ENCODE measurements at places on chromosomes 5 and 9.

DNA sequence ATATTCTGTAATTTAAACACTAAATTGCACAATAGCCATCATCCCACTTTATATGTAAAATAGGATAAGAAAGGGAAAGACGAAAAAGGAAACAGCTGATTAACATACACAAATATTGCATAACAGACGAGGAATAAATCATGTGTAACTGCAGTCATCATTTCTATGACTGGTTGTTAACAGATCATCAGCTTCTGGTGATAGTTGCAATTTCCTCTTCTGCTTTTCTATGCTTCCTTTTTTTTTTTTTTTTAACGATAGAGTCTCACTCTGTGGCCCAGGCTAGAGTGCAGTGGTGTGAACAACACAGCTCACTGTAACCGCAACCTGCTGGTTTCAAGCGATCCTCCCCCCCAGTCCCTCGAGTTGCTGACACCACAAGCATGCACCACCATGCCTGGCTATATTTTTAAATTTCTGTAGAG is 22.5 kb upstream of the JAKMIP2 start:
- DNase-seq: peak; percentile 21

GRCh38 chr5:36384845-36385244 is 83.1 kb upstream of the RANBP3L start:
- no peak for DNase-seq

- DNase-seq: no peak
Measured at GRCh38 chr9:92966518-92966800, 19.1 kb downstream of the FGD3 start.

- no peak for DNase-seq
Measured at GRCh38 chr5:82537687-82538306, 259.6 kb upstream of the RPS23 start.

DNA sequence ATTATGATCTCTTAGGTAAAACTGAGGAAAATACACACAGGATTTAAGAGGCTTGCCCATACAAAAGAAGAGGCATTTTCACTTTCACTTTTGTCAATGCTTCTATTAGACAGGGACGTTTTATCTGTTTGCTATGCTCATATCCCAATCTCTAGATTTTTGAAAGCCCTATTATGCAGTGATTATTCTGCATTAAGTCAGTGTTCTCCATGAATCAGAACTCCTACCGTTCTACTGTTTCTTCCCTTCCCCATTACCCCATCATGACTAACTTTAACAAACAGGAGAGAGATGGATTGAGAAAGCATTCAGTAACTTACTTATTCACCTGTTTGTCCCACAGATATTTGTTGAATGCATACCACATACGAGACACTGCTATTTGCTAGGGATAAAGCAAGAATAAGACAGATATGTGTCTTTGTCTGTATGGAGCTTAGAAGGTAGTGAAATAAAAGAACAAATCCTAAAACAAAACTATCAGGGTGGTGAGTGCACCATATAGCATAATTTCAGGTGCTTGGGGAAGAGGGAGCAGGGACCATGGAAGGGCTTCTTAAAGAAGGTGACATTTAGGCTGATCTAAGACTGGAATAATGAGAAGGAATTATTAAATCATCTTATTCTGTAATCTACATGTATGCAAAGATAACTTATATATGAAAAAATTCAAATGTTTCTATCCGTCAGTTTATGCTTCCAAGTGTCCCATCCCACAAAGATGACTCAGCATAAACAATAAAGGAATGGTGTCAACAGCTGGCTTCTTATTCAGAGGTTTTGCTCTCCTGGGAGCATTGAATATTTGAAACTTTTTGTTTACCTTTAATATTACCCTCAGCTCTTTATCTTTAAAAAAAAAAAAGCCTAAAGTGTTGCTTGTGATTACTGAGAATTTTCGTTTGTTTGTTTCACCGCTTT is 328.1 kb downstream of the HINT1 start:
- DNase-seq: no peak

DNA sequence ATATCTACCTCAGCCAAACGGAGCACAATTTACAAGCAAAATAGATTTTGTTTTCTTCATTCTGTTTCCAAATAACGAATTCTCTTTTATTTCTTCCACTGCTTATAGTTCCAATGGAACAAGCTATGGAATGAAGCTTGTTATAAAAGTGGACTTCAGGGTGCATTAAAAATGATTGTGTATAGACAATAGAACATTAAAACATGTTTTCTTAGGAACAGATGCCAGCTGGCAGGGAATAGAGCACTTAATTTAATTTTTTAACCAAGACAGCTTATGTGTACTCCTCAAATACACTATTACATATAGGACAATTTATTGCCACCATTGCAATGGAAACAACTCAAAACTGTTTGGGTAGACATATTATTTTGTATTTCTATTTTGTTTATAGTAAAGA is 860.1 kb upstream of the TYRP1 start:
- DNase-seq: no peak

GRCh38 chr9:84146893-84147710 is 166.5 kb downstream of the RMI1 start:
- DNase-seq: no peak

- DNase-seq: no peak
Measured at GRCh38 chr5:1336106-1336561, 8.8 kb downstream of the CLPTM1L start.

DNA sequence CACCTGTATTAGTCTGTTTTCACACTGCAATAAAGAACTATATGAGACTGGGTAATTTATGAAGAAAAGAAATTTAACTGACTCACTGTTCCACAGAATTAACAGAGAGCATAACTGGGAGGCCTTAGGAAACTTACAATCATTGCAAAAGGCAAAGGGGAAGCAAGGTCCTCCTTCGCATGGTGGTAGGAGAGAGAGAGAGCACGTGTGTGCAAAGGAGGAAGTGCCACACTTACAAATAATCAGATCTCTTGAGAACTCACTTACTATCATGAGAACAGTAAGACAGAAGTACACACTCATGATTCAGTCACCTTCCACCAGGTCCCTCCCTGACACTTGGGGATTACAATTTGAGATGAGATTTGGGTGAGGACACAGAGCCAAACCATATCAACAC is 258.7 kb downstream of the TRIM32 start:
- no peak for DNase-seq

- no peak for DNase-seq
Measured at GRCh38 chr5:7516253-7516652, 120.3 kb downstream of the ADCY2 start.

- no peak for DNase-seq
Measured at GRCh38 chr5:105630803-105631202, 2039.9 kb downstream of the EFNA5 start.

DNA sequence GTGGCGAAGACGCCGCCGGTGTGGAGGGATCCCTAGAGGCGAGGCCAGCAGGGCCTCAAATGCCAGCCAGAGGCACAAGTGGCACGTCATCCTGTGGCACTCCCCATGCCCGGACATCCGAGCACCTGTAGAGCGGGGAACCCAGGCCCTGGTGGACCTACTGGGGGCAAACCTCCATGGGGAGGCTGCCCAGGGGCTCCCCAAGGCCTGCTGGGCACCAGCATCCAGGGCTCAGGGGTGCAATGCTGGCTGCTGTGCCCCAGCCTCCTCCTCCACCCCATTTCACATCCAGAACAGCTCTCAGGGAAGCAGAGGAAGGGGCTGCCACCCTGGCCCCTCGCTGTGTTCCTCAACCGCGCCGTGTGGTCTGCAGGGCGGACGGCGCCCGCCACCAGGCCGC is 43.5 kb downstream of the HK3 start:
- no peak for DNase-seq

DNA sequence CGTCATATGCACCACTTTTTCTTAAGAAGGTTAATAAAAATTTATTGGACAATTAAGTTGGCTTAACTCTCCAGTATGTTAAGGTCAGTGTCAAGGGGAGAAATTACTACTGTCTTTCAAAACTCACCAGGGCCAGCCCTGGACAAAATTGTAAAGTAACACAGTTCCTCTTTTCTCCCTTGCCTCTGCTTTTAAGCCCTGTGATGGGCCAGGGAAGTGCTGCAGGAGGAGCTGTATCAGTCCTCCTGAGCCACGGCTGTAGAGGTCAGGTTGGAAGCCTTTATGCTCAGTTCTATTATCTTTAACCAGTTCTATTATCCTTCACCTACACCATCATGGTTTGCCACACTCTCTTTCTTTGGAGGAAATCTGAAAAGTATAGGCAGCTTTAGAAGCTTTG is 11.5 kb upstream of the PPP2R2B start:
- DNase-seq: no peak

DNA sequence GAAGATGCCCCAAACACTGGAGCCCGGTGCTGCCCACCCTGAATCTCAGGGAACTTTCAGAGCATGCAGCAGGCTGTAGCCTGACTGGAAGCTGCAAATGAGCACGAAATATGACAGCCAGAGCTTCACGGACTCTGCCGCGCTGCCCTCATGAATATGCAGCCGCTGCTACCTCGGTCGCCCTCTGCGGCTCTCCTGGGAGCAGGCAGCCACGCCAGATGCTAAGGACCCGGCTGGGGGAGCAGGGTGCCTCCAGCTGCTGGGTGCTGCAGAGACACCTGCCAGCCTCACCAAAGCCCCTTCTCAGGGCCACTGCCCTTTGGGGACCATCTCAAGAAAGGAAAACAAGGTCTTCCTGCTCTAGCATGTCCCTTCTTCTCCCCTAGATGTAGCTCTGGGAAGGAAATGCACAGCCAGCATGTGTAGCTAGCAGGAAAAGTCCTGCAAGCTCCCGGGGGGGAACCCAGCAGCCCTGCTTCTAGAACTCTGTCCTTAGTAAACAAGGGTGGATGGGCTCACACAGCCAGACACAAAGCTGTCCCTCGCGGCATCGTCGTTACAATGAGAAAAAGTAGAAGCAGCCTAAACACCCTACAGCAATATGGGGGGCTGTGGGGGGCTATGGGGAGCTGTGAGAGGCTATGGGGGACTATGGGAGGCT is 56.8 kb upstream of the OLFM1 start:
- no peak for DNase-seq

DNA sequence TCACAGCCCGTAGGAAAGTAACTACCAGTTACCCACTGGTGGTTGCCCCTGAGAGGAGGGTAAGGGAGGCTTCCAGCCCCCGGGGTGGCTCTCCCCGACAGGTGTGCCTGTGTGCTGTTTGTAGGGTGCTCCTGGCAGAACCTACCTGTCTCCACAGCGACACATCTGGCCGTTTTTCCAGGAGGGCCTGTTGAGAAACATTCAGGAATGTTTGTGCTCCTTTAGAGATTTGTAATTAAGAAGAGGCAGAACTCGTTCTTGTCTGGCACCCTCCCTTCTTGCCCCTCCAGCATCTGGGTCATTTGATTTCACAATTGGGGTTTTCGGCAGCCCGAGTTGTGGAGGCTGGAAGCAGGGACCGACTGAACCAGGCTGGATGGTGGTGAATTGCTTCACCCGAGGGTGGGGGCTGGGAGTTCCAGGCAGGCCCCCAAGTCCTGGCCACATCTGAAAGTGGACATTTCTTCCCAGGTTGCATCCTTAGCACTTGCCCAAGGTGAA is 74.2 kb downstream of the WWC1 start:
- no peak for DNase-seq

DNA sequence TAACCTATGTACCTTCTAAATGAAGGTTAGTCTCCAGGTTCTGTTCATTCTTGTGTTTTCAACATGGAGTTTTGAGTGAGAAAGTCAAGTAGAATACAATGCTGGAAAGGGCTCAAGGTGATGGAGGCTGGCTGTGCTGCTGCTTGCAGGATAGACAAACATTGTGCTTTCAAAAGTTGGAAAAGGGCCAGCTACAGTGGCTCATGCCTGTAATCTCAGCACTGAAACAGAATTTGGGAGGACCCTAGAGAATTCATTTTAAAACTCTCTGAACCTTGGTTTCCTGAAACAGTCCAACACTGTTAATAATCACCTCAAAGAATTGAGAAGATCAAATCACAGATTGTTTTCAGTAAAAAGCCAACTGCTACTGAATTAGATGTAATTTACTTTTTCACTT is 15.4 kb upstream of the IARS1 start:
- DNase-seq: no peak

DNA sequence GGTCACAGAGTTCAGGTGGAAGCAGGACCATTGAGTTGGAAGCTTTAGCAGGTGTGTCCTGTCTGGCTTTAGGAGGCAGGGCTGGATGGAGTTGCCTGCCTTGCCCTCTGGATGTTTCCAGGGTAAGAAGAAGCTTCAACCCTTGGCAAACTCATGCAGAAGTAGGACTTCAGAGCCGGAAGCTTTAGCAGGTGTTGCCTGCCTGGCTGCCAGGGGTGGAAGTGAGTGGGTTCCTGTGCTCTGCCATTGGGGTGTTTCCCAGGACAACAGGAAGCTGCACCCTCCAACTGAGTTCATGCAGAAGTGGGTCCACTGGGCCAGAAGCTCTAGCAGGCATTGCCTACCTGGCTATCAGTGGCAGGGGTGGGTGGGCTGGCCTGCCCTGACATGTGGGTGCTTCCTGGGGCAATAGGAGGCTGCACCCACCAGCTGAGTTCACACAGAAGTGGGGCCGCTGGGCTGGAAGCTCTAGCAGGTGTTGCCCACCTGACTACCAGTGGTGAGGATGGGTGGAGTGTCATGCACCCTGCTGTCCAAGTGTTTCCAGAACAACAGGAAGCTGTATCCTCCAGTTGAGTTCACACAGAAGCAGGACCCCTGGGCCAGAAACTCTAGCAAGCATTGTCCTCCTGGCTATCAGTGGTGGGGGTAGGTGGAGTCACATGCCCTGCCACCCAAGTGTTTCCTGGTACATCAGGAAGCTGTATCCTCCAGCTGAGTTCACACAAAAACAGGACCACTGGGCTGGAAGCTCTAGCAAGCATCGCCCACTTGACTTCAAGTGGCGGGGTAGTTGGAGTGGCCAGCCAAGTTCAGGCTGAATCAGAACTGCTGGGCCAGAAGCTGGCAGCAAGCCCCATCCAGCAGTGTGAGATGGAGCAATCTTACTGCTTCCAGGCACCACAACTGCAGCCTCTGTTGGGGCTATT is 24.6 kb downstream of the LOX start:
- no peak for DNase-seq

GRCh38 chr9:84667571-84668195 is 1.8 kb upstream of the NTRK2 start:
- DNase-seq: no peak

GRCh38 chr9:123868002-123868401 is 61.9 kb downstream of the DENND1A start:
- no peak for DNase-seq

DNA sequence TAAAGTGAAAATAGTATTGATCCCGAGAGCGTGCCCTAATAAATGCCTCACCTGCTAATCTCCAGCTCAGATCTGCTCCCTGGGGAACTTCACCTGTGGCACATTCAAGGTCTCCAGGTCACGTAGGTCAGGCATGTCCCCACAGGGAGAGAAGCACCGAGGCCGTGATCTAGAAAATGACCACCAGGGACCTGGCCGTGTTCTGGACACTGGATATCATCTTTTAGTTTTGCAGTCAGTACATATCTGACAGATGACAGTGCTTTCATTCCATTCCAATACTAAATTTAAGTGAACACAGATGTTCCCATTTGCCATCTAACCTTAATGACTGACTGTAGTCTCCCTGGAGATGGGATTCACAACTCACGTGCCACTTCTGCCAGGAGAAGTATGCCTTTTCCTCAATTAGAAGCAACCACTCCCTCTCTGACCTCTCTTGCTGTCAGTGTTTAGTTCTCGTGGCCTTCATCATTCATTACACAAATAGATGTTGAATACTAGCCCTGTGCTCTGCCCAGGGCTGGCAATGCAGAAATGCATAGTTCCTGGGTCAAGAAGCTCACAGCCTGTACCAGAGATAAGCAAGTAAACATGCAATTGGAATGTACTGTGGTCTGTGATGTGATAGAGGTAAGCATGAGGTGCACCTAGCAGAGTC is 276.5 kb downstream of the NTRK2 start:
- no peak for DNase-seq

Data from stimulated activated CD8-positive, alpha-beta memory T cell treated with anti-CD3 and anti-CD28 coated beads, Interleukin-12 subunit alpha, Interleukin-12 subunit beta, amount 100 ng/mL, for 4 hours (primary cell).